CD4-positive, alpha-beta T cell treated with Interleukin-10 for 1 hour (primary cell): ENCODE measurements at places on chromosomes 6 and 20.
A peak's percentile ranks its signal among the peaks of the same experiment; 100 is the strongest.

DNA sequence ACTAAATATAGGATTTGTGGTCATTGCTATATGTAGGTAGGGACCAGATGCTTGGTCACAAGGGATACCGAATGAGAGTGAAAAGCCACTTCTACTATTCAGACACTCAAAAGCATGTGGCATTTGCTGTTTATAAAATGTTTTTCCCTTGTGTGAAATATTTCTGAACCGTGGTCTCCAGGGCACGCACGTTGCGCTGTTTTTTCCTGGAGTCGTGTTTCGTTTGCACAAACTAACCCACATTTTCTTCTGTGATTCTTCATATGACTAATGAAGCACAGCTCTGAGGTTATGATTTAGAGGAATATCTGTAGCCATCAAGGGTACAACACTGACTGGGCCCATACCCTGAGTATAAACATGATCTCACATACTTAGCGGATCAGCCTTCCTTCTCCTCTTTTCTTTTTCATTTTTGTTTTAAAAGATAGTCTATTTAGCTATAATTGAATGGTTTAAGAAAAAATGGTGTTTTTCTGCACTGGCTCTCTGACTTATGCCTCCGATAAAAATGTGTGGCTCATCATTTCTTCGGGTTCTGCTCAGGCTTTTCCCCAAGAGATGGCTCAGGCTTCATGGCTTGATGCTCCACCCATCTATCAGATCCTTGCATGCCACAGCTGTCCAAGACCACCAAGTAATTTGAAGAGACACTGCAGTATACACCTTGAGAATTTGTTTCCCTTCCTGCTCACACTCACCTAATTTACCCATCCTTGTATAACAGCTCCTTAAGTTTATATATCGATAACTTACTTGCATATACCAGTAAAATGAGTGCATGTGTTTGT lies 59.9 kb upstream of the HBS1L start:
- no peak for DNase-seq

- no peak for DNase-seq
Measured at GRCh38 chr6:89073014-89073620, 7.4 kb upstream of the PNRC1 start.

GRCh38 chr6:157646012-157646411 lies 177.0 kb upstream of the SNX9 start:
- DNase-seq = no peak

GRCh38 chr20:41382791-41383305 lies 16.2 kb upstream of the EMILIN3 start:
- no peak for DNase-seq

DNA sequence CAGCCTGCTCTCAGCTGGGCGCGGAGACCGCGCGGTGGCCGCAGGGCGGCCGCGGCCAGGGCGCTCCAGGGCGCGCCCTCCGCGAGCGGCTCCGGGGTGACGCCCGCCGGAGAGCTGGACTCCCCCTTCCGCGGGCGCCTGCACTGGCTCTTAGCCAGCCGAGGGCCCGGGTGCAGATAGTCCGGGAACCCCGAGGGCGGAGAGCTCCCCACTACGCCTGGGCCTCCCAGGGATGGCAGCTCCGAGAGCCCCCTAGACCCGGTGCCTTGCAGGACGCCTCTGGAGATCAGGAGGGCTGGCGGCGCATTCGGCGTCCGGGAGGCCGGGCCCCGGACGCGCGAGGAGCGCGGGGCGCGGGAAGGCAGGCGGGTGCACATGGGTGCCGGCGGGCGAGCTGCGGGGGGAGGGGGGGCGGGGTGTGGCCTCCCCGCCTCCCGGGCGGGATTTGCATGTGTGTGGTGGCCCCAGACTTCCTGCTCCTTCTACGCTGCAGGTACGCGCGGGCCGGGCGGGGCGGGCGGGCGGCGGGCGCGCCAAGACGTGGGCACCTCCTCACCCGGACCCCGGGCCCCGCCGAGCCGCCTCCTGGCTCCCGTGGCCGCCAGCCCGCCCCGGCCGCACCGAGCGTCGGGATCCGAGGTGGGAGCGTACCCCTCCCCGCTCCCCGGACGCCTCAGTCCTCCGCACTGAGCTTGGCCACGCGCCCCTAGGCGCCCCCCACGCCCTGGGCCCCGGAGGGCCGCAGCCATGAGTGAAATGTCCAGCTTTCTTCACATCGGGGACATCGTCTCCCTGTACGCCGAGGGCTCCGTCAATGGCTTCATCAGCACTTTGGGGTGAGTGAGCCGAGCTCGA lies at the start of gene ITPR3:
Gene ITPR3, plus strand, starts transcription at position 467 of the 855 bp plus-strand sequence. Its CDS starts 281 bp downstream, at position 748.
- DNase-seq = peak; percentile 80

GRCh38 chr6:121158438-121158837 lies 175.8 kb downstream of the TBC1D32 start:
- DNase-seq = no peak

- DNase-seq = no peak
Measured at GRCh38 chr20:20786428-20786827, 74.0 kb upstream of the RALGAPA2 start.

DNA sequence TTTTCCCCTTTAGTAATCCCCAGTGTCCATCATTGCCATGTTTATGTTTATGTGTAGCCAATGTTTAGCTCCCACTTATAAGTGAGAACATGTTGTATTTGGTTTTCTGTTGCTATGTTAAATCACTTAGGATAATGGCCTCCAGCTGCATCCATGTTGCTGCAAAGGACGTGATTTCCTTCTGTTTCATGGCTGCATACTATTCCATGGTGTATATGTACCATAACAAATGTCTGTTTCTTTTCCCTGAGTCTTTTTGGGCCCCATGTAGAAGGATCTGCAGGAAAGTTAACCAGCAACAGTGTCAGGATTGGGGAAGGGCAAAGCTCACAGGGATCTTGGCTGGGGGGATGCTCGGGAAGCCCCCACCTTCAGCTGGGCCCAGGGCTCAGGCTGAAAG lies 64.3 kb upstream of the SULF2 start:
- no peak for DNase-seq

DNA sequence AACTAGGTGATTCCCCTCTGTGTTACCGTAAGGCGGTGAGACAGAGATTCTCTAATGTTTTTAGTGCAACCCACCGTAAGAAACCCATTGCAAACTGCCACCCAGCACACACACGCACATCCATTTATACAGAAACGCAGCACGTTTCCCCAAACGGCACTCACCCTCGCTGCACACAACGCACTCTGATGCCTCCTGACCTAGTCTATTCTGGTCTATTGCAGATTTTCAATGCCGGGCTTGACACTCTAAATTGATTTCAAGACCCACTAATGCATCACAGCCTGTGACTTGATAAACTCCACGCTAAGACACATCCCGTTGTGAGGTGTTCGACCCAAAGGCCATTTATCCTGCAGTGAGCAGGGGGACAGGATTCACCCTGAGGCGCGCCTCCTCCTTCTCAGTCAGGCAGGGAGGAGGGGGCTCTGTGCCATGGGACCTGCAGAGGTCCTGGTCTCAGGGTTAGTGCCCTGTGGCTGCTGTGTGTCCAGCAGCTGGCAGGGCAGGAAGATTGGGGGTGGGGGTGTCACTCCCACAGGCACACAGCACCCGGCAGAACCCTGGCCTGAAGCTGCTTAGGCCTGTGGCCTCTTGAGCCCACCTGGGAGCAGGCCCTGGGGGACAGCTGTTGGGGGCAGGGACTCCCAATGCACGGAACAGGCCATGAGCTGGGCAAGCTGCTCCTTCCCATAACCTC lies 335.6 kb downstream of the PREX1 start:
- DNase-seq = no peak

GRCh38 chr6:41586252-41587007 lies 40.2 kb downstream of the FOXP4 start:
- no peak for DNase-seq

- DNase-seq = no peak
Measured at GRCh38 chr6:147806697-147807096, 298.2 kb downstream of the SAMD5 start.

DNA sequence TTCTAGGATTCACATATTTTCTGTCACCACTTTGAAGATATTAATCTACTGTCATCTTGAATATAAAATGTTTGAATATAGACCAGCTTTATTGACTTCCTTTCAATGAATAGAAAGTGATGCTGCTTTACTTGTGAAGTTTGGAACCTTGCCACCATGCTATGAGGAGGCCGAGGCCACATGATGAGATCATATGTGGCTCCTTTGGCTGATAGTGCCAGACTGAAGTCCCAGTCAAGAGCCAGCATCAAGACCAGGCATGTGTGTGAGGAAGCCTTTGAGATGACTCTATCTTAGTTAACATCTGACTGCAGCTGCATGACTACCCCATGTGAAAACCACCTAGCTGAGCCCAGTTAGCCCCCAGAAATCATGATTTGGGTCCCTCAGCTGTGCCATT lies 169.5 kb downstream of the OTOR start:
- DNase-seq = no peak

GRCh38 chr6:154502553-154502952 lies 7.9 kb downstream of the CNKSR3 start:
- no peak for DNase-seq

DNA sequence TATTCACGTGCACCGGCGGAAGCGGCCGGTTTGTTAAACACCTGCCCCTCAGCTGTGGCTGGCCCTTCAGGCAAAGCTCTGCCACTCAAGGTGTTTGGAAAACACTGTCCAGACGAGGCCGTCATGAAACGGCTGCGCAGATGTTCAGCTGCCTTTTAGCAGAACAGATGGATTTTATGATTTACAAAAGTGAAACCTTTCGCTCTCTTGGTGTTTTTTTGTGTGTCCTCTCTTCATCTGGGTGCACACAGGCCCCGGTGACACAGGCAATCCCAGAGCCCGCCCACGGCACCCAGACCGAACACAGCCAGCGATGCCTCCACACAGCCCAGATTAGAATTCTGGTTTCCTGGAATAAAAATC lies 397.0 kb downstream of the SMOC2 start:
- DNase-seq = no peak

GRCh38 chr6:55913228-55914195 lies 38.1 kb upstream of the BMP5 start:
- no peak for DNase-seq

DNA sequence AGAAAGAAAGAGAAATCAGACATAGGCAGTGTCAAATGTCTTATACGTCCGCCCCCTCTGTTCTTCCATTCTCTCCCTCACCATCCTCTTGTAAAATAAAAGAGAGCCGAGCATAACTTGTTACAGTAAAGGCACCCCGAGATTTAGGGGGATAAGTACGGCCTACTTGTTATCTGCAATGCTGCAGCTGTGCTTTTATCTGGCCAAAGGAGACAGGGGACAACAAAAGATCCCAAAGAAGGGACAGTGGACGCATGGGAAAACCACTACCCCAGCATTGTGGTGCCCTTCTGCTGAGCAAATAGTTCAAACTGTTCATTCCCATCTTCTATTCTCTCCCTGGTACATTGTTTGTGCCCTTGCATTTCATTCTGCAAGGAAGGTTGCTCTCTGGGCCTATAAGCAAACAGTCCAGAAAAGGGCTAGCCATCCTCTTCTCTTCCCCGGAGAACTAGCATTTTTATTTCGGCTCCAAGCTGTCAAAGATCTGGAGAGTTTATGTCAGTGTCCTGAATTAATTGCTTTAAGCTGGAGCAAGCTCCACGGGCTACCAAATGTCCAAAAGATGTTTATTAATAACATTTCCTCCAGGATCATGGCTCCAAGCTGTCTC lies 22.3 kb downstream of the FOXA2 start:
- DNase-seq = no peak

DNA sequence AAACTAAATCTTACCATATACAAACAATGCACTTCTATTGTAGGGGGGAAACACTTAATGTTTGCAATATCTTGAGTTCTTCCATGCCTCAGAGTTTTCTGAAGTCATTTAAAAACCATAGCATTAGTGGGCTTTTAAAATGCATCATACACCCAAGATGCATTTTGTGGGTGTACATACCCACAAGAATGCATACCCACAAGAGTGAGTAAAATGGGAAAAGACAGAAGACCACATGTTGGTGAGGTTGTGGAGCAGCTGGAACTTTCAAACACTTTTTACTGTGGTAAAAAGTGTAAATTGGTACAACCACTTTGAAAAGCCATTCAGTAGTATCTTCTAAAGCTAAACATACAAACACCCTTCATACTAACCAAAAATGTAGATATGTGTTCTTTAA lies 57.5 kb downstream of the CYB5R4 start:
- no peak for DNase-seq

- DNase-seq = no peak
Measured at GRCh38 chr6:89009624-89010059, 46.2 kb upstream of the RNGTT start.

- DNase-seq = no peak
Measured at GRCh38 chr20:51037532-51038115, 14.7 kb upstream of the KCNG1 start.

DNA sequence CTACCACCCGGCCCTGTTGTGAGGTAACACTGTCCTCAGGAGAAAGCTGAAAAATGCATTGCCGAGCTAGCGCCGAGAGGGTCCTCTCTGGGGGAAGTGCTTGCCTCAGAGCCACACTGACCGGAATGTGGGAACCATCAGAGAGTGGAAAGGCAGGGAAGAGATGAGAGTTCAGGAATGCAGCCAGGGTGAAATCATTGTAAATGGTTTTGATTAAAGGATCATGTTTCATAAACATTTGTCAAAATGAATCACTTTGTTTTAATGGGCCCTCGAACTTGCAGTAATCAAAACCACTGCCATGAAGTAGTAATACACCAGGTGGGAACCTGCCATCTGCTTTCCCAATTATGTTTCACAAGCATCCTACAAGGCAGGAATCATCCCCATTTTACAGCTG lies 16.9 kb upstream of the IL17F start:
- DNase-seq = no peak

- DNase-seq = no peak
Measured at GRCh38 chr6:44734886-44735629, 347.6 kb downstream of the CDC5L start.

GRCh38 chr20:40826699-40827098 lies 137.7 kb upstream of the MAFB start:
- DNase-seq = no peak

DNA sequence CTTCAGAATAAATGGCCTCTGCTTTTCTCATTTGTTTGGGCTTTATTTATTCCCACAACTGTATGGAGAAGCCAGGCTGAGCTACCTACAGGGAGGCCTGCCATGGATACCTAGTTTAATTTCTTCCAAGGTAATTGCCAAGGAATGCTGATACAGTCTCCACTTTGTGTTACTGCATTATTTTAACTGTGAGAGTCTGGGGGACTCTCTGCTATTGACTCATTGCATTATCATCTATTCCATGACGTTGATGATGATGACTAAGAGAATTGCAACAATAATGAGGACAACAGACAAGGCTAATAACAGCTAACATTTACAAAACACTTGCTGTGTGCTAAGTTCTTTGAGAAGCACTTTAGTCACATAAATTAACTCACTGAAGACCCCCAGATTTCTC lies 88.3 kb upstream of the COL21A1 start:
- no peak for DNase-seq
